ENCODE measurements at places on chromosomes 2 and 18.

- DNase-seq = no peak
Observed at GRCh38 chr2:241070361-241070760, 31.7 kb downstream of the MTERF4 start.

GRCh38 chr2:238499731-238500580 lies 73.2 kb downstream of the ASB1 start:
- DNase-seq = no peak

DNA sequence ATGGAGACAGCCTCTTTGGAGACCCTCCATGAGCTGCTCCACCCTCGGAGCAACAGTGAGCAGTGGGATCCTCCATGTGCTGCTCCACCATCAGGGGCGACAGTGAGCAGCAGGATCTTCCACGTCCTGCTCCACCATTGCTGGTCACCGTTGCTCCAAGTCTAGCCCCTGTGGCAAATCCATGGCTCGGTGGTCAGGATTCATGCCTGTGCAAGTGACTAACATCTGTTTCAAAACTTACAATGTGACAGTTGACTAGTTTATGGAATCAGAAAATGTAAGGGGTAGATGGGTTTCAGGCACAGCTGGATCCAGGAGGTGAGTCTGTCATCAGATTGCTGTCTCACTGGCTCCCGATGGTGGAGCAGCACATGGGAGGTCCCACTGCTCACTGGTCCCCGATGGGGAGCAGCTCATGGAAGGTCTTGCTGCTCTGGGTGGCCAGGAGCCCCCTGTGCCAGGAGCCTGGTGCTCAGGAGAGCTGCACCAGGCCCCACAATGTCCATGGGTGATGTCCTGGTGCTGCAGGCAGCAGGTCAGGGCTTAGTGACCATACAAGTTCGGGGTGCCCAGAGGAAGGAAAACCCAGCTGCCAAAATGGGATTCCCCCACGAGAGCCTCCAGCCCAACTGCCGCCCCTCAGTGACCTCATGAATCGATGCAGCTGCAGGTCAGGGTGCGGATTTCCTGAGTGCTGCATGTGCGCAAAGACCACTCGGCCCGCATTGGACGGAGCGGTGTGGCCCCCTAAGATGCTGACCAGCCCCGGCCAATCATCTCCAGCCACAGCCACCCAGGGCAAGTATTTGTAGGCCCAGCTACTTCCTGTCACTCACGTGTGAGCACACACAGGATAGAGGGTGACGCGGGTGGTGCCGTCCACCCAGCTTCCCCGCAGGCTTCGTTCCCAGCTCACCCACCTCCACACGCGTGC lies 116.5 kb upstream of the OTOS start:
- DNase-seq = peak; percentile 31

DNA sequence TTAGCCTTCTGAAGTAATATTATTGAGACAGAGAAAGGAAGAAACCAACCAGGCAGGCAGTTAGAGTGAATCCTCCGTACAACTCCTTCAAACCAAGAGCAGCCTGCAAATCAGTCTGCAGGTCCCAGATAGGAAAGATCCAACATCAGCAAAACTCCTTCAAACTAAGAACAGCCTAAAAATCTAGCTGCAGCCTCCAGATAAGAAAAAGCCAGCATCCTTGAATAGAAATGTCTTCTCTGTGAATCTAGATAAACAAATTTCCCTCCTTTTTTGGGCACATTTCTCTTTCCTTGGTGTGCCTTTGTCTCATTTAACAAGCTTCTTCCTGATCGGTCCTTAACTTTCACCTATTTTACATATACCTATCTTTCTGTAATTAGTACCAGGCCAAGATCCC lies 1004.6 kb upstream of the TMEFF2 start:
- DNase-seq = no peak

GRCh38 chr2:165115258-165115657 lies 88.6 kb downstream of the SCN3A start:
- DNase-seq = no peak

- no peak for DNase-seq
Observed at GRCh38 chr2:397926-398325, 110.0 kb upstream of the ALKAL2 start.

- no peak for DNase-seq
Observed at GRCh38 chr2:59389240-59389639, 1148.1 kb upstream of the FANCL start.

GRCh38 chr2:105821428-105822125 lies 76.9 kb downstream of the NCK2 start:
- no peak for DNase-seq

- DNase-seq = peak; percentile 52
Observed at GRCh38 chr2:128178650-128179460, 87.9 kb downstream of the UGGT1 start.

GRCh38 chr18:12403601-12404506 lies 3.9 kb upstream of the PRELID3A start:
- peak; percentile 27 for DNase-seq

DNA sequence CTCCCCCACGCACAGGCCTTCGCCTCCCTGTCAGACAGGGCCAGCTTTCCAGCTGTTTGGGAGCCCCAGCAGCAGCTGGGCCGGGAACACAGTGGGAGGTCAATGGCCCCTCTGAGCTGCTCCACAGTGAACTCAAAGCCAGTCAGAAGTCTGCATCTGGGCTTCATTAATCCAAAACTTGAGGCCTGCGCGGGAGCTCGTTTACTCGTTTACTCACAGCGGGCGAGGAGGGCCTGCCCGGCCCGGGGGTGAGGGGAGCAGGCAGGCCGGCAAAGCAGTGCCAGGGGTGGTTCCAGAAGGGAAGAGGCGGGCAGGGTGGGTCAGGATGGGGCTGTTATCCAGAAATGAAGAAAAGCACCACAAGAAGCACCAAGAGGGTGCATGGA lies 36.8 kb upstream of the SEMA4C start:
- peak; percentile 20 for DNase-seq

DNA sequence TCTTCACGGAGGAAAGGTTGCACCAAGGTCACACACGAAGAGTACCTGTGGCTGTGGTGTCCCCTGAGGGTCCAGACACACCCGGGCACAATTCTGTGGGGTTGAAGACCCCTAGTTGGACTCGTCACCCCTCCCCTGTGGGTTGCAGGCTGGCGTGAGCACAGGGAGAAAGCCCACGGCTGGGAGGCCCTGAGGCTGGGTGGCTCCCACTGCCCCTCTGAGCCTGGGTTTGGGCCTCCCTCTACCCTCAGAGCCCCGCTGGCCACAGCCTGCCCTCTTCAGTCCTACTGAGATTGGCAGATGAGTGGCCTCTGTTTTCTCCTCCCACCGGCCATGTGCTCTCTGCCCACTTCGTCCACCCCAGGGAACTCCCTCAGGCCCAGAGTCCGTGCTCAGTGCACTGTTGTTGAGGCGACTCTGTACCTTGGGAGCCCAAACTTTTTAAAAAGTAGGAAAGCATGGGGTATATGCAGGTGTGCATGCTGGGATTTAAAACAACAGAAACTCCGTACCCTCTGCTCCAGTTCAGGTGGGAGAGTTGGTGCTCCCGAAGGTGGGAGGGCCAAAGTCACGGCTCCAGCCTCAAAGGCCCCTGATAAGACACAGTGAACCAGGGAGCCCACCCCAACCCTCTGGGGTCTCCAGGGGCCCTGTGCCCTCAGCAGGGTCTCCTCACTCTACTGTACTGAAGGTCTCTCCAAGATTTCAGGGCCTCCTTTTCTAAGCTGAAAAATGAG lies 19.1 kb downstream of the RAMP1 start:
- DNase-seq = no peak

GRCh38 chr2:48265169-48266030 lies 264.6 kb upstream of the STON1 start:
- no peak for DNase-seq

- no peak for DNase-seq
Observed at GRCh38 chr2:65420712-65421431, 11.5 kb downstream of the SPRED2 start.

GRCh38 chr18:23968638-23969604 lies 45.6 kb upstream of the TTC39C start:
- DNase-seq = no peak

GRCh38 chr2:241011751-241012510 lies 13.5 kb downstream of the SNED1 start:
- no peak for DNase-seq

DNA sequence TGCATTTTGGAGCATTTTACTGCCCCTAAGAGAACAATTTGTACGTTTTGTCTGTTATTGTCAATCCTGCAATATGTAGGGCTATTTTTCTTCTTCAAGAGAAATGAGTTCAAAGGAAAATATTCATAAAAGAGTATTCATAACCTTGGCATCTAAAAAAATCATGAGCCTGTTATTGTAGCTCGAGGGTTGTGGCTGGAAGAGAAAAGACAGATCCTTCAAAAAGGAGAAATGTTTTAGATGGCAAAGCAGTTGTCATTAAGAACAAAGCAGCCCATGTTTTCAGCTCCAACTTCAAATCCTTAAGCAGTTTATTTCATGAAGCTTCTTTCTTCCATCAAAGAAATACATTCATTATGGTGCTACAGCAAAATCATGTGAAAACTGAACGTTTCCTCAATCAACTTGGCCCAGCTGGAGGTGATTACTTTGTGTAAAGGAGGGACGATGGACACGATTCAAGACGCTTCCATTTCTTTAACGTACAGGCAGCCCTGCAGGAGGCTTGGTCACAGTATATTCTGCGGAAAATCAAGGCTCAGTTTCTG lies 31.4 kb downstream of the QPCT start:
- DNase-seq = no peak

DNA sequence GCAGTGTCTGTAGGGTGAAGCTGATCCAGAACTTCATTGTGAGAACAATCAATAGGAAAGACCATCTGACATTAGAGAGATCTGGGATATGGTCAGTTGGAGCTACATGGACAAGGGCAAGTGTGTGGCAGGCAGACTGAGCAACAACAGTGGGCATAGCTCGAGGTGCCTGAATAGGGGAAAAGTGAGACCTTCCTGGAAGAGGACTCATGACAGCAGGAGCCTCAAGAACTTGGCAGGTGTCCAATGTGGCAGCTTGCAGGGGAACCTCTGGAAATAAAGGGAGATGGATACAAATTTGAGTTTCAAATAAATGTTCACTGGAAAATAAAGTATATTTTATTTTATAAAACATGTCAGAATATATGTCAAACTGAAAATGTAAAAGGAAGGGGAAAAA lies 117.9 kb downstream of the TANC1 start:
- DNase-seq = no peak

- no peak for DNase-seq
Observed at GRCh38 chr2:42938671-42939370, 146.4 kb upstream of the HAAO start.

GRCh38 chr18:10168477-10168876 lies 254.7 kb downstream of the VAPA start:
- DNase-seq = no peak

DNA sequence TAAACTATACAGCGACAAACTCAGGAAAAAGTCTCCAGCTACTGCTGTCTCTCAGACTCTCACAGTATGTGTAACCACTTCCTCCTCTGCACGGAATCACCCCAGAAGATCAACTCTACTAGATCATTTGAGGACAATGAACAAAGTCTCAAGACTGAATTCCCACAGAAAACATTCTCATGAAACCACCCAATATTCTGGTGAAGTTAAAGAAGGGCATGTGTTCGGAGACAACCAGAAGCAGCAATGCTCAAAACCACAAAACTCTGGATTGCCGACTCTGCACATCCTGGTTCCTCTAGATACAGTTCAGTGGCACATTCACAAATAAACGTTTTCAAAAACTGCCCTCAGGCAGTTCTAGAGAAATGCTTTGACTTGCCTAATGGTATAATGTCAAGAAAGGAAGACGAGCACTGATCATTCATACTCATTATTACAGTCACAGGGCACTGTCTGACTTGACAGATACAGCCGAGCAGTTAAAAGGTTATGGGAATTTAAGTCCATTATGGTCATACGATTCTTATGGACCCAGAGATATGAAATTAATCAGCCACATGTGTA lies 91.9 kb upstream of the STK17B start:
- DNase-seq = no peak

- no peak for DNase-seq
Observed at GRCh38 chr2:17752246-17752645, 1.4 kb downstream of the SMC6 start.

- DNase-seq = no peak
Observed at GRCh38 chr2:106851087-106851874, 34.7 kb downstream of the ST6GAL2 start.

- no peak for DNase-seq
Observed at GRCh38 chr18:3279201-3280185, 17.6 kb downstream of the MYL12B start.

DNA sequence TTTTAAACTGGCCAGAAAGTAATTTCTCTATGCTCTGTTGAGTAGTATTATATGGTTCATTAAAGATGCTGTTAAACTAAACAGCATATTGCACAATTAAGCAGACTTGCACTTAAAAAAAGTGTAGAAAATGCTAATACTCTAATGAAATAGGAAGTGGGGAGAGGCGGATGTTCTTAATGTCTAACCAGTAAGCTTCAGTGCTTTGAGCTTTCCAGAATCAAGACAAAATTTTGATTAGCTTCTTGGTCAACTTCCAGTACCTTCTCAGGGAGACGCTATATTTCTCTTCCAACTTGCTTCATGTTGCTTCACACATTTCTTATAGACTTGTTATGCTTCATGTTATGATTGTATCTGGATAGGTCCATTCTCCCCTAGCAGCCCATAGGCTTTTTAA lies 89.1 kb downstream of the MAP2 start:
- no peak for DNase-seq

GRCh38 chr2:37357069-37357468 lies 12.6 kb downstream of the QPCT start:
- no peak for DNase-seq

DNA sequence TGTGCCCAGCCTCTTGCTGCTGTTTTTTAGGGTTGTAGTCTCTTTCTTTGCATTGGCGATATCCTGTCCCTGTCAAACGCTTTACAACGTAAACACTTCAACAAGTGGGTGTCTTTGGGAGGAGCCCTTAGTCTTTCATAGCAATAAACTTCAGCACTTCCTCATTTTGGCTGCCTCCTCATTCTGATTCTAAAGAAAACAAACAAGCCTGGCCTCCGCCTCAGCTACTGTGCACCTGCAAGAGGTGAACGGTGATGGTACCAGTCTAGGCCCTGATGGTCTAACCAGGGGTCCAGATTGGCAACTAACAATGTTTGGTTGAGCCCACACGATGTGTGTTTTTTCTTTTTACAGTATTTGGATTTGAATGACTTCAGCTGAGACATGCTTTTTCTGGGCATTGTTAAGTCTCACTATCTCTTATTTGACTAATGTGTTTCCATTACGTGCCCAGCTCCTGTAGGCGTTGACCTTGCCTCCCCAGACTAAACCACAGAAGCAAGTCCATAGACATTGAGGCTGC lies 53.2 kb upstream of the CUL3 start:
- DNase-seq = no peak
